Fibroblast of upper back skin (primary cell): ENCODE measurements at places on chromosomes 2 and 18.

DNA sequence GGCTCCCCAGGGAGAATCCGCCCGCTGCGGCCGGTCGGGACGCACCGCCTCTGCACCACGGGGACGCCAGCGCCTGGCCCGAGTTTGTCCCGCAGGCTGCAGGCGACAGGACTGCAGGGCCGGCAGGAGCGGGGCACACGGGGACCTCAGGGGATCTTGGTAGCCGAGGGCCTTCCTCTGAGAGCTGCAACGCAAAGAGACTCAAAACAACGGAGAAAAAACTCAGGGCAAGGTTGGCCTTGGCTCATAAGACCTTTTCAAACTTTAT, 79.7 kb downstream of the ARHGEF4 start:
- DNase-seq, result no peak

- DNase-seq, result no peak
Observed at GRCh38 chr2:63676135-63676534, 87.4 kb downstream of the MDH1 start.

- DNase-seq, result no peak
Observed at GRCh38 chr18:77141401-77142118, 9.0 kb upstream of the MBP start.

- no peak for DNase-seq
Observed at GRCh38 chr2:8212239-8212638, 469.6 kb upstream of the ID2 start.

- no peak for DNase-seq
Observed at GRCh38 chr2:2503864-2504418, 172.9 kb upstream of the MYT1L start.

DNA sequence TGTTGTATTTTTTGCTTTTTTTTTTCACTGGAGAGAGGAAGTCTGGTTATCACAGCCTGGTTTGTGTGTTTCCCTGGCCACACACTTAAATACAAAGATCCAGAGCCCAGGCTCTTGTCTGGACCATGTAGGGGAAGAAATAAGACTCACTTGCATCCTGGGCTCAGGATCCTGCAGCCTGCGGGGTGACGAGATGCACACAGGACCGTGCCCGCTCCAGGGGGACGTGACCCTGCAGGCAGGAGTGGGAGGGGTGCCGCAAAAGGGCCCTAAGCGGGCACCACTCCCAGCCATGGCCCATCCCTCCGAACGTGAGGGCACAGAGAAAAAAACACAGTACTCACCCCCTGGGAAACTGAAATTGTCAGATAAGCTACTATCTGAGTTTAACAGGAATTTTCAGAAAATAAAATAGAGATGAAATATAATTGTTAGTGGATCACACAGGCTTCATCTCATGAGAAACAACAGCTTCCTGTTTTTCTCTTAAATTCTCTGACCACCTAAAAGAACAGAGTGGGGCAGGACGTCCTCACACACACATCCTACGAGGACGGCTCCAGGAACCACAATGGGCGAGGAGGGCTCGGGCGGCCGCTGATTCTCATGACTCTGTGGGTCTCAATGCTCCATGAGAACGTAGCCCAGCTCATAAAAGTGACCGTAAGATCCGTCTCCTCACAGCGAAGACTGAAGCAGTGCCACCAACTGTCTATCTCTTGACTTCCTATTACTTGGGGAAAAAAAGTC, 142.6 kb upstream of the ALKAL2 start:
- DNase-seq, result no peak

DNA sequence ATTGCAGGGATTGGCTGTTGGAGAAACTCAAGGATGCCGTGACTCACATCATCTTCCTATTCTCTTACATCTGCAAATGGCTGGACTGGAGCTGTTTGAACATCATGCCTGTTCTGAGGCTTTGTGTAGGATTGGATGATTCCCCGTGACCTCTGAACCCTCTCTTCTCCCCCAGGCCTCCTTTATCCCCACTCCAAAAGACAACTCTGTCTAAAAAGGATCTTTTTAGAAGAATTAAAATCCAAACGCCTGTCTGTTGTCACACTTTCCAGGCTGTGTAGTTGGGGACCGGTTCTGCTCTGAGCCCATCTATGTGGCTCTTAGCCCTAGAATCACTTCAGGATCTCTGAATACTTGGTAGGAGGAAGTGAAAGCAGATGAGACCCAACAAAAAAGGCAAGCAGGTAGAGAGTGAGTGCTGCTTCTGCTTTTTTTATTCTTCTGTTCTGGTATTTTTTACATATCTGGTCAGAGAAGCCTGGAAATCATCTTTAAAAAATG, 565 bp downstream of the SP140 start:
- no peak for DNase-seq
